NCI-H510A treated with DMSO at 0.1 percent for 48 hours (cell line): ENCODE measurements at places on chromosomes 7 and 10.

DNA sequence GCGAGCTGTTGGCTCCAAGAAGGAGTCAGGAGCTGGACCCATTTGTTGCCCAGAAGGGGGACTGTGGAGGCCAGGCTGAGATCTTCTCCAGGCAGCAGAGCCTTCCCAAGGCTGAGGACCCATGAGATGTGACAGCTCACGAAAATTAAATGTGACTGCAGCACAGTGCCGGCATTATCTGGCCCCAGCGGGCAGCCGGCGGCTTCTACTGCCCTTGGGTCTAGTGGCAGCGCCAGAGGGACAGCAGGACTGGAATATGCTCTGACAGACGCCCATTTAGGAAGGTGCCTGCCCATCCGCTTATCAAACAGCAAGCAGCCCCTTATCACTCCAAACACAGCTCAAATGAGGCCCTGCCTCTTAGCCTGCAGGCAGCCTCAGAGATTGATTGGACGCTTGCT, 122.9 kb upstream of the LYZL2 start:
- DNase-seq = no peak

DNA sequence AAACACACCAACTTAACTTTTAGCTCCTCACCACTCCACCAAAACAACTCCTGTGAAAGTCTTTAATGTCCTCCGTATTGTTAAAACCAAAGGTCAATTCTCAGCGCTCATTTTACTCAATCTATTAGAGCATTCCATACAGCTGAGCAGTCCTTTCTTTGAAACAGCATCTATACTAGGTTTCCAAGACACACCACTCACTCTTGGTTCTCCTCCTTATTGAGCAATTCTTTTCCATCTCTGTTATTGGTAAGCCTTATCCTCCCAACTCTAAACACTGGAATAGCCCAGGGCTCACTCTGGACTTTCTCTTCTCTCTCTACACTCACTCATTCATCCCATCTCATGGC, 34.9 kb downstream of the COA1 start:
- DNase-seq = no peak

- DNase-seq = no peak
Measured at GRCh38 chr10:95431900-95432342, 129.2 kb downstream of the SORBS1 start.

DNA sequence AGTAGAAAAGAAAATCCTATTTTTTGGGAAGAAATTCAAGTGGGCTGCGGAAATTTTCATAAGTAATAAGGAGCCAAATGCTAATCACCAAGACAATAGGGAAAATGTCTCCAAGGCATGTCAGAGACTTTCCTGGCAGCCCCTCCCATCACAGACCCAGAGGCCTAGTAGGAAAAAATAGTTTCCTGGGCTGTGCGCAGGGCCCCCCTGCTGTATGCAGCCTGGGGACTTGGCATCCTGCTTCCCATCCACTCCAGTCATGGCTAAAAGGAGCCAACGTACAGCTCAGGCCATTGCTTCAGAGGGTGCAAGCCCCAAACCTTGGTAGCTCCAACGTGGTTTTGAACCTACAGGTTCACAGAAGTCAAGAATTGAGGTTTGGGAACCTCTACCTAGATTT, 12.8 kb upstream of the POT1 start:
- DNase-seq = no peak

- no peak for DNase-seq
Measured at GRCh38 chr7:94188350-94188749, 184.2 kb upstream of the BET1 start.

- no peak for DNase-seq
Measured at GRCh38 chr7:99143521-99143852, 421 bp downstream of the SMURF1 start.
